ENCODE measurements at places on chromosomes 4 and X.

- DNase-seq, result no peak
Measured at GRCh38 chr4:25859429-25860148, 3.2 kb downstream of the SEL1L3 start.

DNA sequence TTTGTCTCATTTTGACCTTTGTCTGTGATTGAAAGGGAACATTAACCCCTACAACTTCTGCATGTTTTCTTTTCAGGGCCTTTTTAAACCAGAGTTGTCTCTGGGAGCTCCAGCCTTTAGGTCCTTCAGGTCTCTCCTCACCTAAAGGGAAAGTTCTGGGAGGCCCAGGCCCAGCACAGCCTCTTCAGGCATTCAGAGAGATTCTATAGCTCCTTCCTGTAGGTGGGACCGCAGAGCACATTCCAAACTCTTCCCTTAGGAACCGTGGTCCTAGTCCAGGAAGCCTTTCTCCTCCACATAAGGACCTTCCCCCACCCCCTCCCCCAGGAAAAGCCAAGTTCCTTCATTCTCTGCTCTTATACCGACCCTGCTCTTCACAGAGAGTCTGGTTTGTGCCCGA, 14.9 kb downstream of the NKX6-1 start:
- no peak for DNase-seq

DNA sequence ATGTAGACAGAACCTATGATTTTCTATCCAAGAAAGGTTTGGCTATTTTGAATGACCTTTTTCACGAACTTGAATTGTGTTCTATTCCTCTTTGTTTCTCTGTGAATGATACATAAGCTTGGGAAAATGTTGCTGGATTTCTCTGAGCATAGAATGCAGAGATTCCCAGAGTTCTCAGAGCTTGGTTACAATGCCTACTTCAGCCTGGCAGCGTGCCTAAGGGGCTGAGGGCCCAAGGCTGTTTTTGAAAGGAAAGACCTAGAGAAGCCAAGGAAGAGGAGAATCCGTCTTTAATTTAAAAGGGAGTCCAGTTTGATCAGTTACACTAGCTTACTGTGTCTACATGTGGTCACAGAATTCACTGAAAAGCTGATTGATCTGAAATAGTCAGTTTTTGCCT, 55.3 kb upstream of the CXorf51B start:
- DNase-seq, result no peak

DNA sequence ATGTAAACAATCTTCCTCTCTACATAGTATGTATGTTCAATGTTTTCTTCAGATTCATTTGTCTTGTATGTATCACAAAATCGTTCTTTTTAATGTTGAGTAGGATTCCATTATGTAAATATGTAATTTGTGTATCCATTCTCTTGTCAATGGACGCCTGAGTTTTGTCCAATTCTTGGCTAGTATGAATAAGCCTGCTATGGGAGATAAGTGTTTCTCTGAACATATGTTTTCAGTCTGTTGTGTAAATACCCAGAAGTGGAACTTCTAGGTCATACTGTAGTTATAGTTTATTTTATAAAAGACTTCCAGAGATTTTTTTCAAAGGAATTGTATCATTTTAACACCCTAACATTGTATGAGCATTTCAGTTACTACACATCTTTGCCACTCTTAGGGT, 2.8 kb downstream of the SMIM31 start:
- DNase-seq, result no peak

DNA sequence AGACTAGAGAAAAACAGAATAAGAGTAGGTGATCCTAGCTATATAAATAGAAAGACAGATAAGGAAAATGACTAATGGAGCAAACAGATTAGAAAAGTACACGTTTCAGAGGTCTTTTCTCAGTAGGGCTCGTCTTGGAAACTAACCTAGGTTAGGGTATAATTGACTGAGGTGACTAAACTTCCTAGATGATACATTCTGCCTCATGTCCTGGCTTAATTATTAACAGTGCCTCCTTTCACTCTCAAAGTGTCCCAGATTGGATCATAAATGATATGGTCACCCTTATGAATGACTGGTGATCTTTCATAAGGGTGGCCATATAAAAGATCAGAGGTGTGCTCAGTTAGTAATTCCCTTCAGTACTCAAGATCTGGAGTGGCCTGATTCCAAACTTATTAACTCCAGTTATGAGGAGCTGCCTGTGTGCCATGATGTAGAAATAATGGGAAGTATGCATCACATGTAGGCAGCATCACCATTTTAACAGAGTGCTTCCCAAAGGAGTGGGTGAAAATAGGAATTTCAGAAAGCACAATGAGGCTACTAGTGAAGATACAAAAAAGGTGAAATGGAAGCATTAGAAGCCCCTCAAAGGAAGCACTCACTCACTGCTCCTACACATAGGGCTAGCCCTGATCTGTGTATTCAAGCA, 14.7 kb upstream of the GRIA3 start:
- DNase-seq, result no peak

DNA sequence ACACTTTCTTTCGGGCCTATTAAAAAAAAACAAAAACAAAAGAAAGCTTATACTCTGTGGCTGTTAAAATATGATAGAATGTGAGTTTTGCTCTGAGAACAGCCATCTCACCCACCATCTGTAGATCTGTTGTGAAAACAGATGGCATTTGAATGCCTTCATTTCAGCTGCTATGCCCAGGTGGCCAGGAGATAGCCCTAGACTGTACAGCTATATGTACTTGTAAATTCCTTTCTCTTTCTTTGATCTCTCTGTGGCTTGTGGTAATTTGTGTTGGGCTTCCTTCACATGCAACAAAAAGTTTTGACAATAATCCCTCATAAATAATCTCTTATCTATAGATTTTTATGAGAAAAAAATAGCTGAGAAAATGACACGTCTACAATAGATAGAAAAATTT, 38.1 kb downstream of the PNPLA4 start:
- no peak for DNase-seq

DNA sequence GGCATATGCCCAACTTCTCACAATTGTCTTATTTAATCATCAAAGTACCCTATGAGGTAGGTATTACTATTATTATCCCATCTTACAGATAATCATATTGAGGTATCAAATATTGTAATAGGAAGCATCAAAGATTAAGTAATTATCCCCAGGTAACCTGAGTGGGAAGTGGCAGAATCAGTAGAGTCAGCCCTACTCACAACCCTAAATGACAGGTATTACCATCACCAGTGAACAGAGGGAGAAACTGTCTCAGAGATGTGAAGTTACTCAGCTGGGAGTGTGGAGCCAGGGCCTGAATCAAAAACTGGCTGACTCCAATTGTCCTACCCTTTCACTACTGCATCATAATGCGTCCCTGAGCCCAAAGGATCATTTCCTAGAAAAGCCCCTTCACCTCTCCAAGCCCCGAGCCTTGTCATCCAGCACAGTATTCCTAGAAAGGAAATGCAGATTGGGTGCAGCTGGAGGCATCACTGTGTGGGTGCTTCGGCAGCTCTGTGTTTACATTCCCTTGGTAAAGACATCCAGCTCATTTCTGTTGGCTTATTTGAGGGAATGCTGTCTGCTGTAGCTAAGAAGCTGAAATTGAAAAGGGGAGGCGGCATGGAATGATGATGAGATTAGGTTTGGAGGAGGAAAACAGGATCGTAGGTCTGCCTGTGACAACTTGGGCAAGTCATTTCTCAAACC, 72.8 kb downstream of the DHX15 start:
- DNase-seq, result no peak

- DNase-seq, result no peak
Measured at GRCh38 chr4:113990886-113991285, 11.4 kb upstream of the ARSJ start.

GRCh38 chr4:7719354-7720174, 220.1 kb downstream of the AFAP1 start:
- DNase-seq, result peak; percentile 41

DNA sequence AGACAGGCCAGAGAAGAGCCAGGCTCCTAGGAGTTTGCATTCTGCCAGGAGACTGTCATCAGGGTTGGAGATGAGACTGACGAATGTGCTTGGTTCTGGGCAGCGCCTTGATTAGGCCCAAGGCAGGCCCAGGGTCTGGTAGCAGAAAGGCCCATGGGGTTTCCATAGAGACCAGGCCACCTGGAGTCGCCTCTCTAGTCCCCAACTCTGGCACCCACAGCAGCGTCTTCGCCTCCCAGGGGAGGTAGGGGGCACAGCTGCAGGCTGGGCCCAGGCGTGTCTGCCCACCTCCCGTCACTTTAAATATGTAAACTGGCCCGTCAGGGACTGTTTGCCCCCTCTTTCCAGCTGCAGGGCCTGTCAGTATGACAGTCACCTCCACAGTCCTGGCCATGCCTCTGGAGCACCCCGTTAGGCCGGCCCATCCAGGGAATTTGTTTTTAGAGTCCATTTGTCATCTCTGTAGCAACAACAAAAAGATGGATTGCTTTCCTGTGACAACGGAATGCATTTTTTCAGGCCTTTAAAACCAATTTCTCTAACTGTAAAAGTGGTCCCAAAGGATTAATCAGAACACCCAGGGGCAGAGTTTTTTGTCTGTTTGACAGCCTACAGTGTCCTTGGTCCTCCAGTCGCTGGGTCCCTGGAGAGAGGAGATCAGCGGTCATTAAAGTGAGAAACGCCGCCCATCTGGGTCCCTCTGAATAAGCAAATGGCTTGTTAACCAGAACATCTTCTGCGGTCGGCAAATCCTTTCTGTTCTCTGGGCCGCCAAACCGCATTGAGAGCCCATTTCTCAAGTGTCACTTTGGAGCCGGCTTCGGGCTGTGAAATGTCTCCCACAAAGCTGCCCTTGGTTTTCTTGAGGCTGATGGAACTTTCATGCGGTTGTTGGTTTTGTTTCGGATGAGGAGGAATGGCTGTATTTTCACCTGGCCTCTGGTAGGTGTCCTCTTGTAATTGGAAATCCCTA, 153.0 kb upstream of the PSAPL1 start:
- DNase-seq, result no peak

GRCh38 chrX:51155157-51155556, 177.5 kb upstream of the NUDT10 start:
- DNase-seq, result no peak

DNA sequence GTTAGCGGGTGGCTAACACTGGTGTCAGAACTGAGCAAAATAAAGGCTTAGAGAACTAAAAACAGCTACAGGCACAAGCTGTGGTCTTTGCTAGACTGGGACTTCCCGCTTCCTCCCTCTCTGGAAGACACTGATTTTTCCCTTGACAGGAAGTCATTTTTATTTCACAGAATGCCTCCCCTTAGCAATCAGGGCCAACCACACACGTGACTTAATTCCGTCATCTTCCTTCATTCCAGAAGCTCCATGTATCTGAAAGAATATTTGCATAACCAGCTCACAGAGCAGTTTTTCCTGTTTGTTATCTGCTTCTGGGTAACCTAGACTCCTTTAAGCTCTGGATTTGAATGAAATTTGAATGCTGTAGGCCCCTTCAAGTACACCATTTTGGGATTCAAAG, 327.5 kb upstream of the FRG1 start:
- DNase-seq, result no peak

DNA sequence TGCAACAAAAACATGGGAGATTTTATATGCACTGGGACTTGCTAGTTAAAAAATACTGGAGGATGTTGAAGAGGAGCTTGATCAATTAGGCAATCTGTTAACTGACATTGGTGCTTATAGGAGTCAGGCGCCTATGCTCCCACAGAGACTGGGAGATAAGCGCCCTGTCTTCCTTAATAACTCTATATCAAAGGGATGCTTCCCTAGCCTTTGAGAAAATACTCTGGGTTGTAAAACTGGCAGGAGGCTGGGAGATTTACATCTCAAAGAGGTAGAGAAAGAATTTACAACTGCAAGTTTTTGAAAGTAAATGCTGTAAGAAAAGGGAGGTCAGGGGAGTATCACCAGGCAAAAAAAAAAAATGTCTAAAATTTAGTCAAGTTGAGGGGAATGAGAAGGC, 325.4 kb downstream of the PCDH10 start:
- DNase-seq, result no peak

GRCh38 chr4:44071959-44072955, 376.4 kb downstream of the KCTD8 start:
- DNase-seq, result no peak

GRCh38 chr4:82524570-82525152, 37.1 kb downstream of the TMEM150C start:
- no peak for DNase-seq

- DNase-seq, result no peak
Measured at GRCh38 chrX:37075892-37076595, 67.9 kb downstream of the FAM47C start.

GRCh38 chr4:149136951-149137620, 678.6 kb downstream of the IQCM start:
- DNase-seq, result no peak

GRCh38 chr4:140296335-140297220, 76.9 kb upstream of the SCOC start:
- no peak for DNase-seq

DNA sequence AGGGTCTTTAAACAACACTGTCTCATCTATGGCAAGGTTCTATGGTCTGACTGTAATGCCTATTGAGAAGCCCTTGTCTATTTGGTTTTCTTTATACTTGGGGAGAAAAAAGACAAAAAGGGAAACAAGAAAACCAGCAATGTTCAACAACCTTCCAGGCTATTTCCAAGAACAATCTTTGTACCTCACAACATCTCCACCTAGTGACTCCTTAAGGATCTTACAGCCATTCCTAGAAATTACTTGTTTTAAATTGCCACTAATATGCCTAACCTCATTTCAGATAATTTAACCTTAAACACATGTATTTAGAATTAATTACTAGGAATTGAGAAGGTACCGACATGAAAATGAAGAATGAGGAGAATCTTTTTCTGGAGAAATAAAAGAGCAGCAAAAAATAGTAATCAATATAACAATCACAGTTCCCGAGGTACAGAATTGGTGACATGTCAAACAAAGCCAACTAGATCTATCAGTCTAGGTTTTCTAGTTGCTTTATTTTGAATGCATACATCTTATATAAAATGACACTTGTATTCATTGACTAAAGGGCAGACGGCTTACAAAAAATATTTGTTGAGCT, 1.6 kb upstream of the RBM46 start:
- no peak for DNase-seq

- no peak for DNase-seq
Measured at GRCh38 chrX:57655065-57655464, 25.0 kb downstream of the NLRP2B start.

DNA sequence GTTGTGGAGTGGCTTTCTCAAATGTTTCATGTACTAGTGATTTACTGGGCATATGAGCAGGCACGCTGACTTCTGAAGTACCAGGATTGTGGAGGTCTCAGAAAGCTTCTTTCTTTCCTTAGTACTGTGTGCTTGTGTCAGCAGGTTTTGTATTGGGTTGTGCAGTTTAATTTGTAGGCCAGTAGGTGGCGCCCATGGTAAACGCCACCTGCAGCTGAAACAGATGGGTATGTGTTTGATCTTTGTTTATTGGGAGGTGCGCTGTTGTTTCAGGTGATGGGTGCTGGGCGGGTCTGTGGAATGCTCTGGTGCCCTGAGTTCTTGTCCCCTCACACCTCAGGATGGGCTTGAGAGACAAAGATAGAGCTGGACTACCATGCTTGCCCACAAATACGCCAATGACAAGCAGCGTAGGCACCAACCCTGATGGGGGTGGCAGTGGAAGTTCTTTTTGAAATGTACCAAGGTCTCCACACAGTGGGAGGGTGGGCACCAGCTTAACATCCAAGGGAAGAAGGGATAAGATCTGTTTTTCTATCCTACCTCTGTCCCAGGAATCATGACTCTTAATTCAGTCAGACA, 141.5 kb downstream of the RPS6KA6 start:
- no peak for DNase-seq

- DNase-seq, result no peak
Measured at GRCh38 chr4:158189422-158189821, 16.6 kb upstream of the GASK1B start.

Data from stimulated activated CD8-positive, alpha-beta memory T cell treated with anti-CD3 and anti-CD28 coated beads, Interleukin-15, amount 100 ng/mL, for 24 hours (primary cell).